ENCODE measurements at places on chromosomes 12 and 14.

- DNase-seq = no peak
Observed at GRCh38 chr14:72921396-72921795, 4.9 kb upstream of the DCAF4 start.

GRCh38 chr12:71000748-71001147 lies 80.2 kb upstream of the PTPRR start:
- no peak for DNase-seq

GRCh38 chr14:70289138-70289537 lies 70.3 kb downstream of the COX16 start:
- peak; percentile 11 for DNase-seq

GRCh38 chr12:44993161-44993560 lies 57.7 kb downstream of the DBX2 start:
- DNase-seq = no peak

GRCh38 chr14:52939427-52939826 lies 11.4 kb downstream of the FERMT2 start:
- no peak for DNase-seq

DNA sequence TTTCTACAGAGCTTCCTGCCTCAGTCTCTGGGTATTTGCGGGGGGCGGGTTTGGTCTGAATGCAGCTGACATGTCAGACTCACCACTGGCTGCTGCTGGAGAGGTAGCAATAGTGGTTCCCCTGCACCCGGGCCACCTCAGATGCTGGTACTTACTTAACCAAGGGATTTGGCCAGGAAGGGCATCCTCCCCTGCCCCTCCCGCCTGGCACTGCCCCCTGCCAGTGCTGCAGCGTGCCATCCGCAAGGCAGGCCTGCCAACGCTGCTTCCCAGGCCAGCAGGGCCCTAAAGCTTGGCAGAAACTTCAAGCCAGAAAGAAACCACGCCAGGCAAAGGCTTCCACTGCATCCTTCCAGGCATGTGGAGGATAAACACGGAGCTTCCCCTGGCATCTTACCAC lies 22.1 kb downstream of the RAB35 start:
- no peak for DNase-seq

GRCh38 chr12:4212845-4213244 lies 60.7 kb upstream of the CCND2 start:
- no peak for DNase-seq

- no peak for DNase-seq
Observed at GRCh38 chr12:74641694-74642093, 104.1 kb downstream of the ATXN7L3B start.

GRCh38 chr14:35628989-35629388 lies 95.0 kb downstream of the INSM2 start:
- no peak for DNase-seq

- no peak for DNase-seq
Observed at GRCh38 chr12:103431950-103432349, 63.8 kb downstream of the C12orf42 start.

GRCh38 chr14:38517426-38517825 lies 261.5 kb upstream of the CLEC14A start:
- no peak for DNase-seq

GRCh38 chr14:64060648-64061096 lies 207.9 kb downstream of the SYNE2 start:
- peak; percentile 10 for DNase-seq

DNA sequence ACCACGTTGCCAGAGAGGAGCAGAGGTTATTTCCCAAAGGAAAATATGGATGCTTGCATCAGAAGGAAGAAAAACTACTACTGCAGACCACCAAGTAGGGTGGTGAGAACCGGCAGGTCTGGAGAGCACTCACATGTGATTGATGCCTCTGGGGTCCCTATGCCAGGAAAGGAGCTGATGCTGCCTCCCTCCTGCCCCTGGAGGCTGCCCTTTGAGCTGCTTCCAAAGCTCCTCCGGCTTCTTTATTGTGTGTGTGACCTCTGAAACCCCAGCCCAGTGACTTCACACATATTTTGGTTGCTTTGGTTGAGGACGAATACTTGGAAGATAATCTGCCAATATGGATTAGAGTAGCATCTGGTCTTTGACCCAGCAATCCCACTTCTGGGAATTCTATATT lies 133.4 kb downstream of the AACS start:
- no peak for DNase-seq

GRCh38 chr12:31491241-31491794 lies 99.6 kb downstream of the DENND5B start:
- no peak for DNase-seq

DNA sequence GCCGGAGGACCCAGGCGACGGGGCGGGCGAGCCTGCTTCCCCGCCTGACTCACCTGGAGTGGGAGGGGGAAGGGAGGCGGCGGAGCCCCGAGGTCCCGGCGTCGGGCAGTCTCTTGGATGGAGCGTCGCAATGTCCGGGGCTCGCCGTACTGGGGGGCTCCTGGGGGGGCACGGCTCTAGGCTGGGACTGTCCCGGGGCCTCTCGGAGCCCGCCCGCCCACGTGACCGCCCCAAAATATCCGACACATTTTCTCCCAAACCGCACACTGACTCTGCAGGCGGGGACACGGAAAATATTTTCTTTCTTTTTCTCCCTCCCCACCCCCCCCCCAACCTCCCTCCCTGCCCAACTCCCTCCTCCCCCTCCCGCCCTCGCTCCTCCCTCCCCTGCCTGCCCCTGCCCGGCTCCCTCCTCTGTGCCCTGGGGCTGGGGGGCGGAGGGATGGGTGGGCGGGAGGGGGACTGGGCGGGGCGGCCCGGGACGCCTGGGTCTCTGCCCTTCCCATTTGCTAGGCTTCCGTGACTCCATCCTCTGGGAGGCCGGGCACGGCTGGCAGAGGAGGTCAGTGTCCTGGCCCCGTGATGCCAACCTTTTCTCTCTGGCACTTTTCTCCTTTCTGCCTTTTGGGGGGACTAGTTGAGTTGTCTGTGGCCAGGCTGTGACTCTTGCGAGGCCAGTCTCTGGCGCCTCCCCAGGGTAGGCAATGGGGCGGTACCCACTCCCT lies at the start of gene RARG:
Gene RARG (minus strand): TSS at position 289 of the 725 bp plus-strand sequence. CDS start 4,664 bp downstream, outside the sequence.
- DNase-seq = peak; percentile 76

DNA sequence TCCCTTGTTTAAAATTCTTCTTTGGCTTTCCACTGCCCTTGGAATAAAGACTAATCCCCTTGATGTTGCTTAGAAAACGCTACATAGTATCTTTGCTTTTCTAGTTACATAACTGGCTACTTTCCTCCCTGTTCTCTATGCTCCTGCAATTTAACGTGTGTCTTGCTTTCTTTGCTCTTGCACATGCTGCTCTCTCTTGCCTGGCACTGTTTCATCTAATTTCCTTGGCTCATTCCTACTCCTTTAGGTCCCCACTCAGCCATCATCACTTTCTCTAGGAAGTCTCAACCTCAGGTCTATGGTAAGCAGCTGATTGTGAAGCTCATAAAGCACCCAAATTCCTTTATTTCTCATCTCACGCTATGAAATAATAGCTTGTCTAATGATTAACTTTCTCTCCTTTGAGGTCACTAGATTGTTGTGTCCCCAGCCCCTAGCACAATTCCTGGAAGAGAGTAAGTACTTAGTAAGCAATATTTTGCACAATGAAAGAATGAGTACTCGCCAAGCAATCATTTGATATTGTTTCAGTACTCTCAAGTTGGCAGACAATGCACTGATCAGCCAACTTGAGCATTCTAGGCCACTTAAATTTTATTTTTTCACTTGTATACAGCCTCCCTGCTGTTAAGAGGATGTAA lies 3.3 kb downstream of the ALDH6A1 start:
- DNase-seq = no peak
